ENCODE measurements at places on chromosomes 4 and X.

DNA sequence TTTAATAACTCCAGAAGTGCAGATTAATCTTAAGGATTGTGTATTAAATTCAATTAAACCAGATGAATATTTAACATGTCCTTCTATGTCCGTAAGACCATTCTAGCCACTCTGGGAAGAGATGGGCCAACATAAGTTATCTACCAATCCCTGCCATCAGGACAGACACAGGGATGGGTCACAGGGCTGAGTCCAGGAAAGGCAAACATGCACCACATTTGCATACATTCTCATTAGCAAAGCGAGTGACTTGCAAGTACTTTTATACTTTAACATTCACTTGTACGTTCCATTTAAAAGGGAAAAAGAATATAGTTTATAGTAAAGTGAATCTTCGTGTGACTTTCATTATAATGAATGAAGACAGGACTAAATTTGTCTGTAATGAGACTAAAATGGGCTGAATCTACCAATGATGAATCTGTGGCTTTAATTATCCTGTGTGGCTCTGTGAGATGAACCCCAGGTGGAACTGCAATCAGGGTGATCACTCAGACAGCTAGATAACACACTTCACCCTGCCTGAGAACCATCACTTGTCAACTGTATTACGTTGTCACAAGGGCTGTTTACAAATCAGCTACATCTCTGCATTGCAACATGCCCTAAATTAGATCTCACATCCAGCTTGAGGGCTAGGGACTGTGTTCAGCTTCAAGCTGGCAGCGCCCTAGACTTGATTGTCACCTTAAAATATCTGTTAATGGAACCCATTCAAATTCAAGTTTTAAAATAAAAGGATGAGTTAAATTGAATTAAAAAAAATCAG, 77.2 kb downstream of the SH3KBP1 start:
- no peak for DNase-seq

- no peak for DNase-seq
Observed at GRCh38 chr4:24722026-24722568, 73.3 kb upstream of the SOD3 start.

DNA sequence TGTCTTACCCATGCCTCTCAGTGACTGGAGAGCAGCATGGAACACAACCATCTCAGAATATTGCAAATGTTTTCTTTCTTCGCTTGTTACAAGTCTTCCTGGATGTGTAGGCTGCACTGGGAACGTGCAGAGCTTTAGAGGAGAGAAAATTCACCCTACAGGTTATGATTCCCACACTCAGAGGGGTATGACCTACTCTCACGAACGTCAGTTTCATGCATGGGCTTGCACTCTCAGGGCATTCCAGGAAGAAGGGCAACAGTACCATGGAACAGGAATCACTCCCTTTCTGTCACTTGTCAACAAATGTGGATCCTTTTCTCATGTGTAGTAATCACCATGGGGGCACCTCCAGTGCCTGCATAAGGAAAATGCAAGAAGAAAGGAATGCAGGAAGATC, 75.8 kb downstream of the NBDY start:
- DNase-seq: no peak

- no peak for DNase-seq
Observed at GRCh38 chrX:20414066-20414465, 147.4 kb upstream of the RPS6KA3 start.

GRCh38 chrX:84441143-84441542, 61.1 kb downstream of the HDX start:
- no peak for DNase-seq

- DNase-seq: no peak
Observed at GRCh38 chr4:48623182-48623780, 133.2 kb downstream of the ZAR1 start.

- no peak for DNase-seq
Observed at GRCh38 chr4:623914-624566, 1.3 kb upstream of the PDE6B start.

DNA sequence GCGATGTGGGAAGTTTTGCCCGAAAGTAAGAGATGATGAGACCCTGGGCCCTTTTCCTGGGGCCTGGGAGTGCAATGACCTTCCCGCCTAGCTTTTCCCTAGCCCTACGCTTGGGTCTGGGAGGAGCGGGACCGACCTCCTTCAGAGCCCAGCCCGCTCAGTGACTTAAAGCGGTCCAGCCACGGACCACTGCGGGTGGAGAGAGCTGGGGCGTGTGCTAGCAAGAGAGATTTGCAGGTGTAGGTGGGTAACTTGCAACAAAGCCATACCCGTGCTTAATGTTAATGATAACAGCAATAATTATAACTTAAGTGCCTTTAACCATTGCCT, 503 bp upstream of the PDE5A start:
- DNase-seq: no peak
